Dermis lymphatic vessel endothelial cell (primary cell): ENCODE measurements at places on chromosomes 1 and 21. TPM values are rescaled to one million over a fixed set of nuclear protein-coding genes. Genes with fewer than 3 reads are reported as not detected.

Gene FCGR2B
- not detected in 2 replicates for total RNA-seq

Gene CELA2A
- not detected in 2 replicates for total RNA-seq

Gene AMY1B
- not detected in 2 replicates for total RNA-seq

Gene ALX3
- total RNA-seq = not detected in 2 replicates

Gene AMY2A
- not detected in 2 replicates for total RNA-seq

Gene VWA1
- total RNA-seq = 4.2 and 13.1 TPM in 2 replicates

Gene LCE2A
- not detected in 2 replicates for total RNA-seq

Gene F3
- 3.3 and 9.3 TPM in 2 replicates for total RNA-seq

Gene SLC44A3
- total RNA-seq = 3.6 and 4.1 TPM in 2 replicates

Gene FAM78B
- total RNA-seq = 0.11 and 0.52 TPM in 2 replicates

Gene CCDC17
- total RNA-seq = 0.87 and 0.95 TPM in 2 replicates

Gene OR6N1
- not detected in 2 replicates for total RNA-seq

Gene KCNN3
- 0.87 and 1.3 TPM in 2 replicates for total RNA-seq
